CD4-positive, alpha-beta T cell treated with Interleukin-12 subunit alpha and Interleukin-12 subunit beta, for 1 hour (primary cell): ENCODE measurements at places on chromosomes 4 and X.

DNA sequence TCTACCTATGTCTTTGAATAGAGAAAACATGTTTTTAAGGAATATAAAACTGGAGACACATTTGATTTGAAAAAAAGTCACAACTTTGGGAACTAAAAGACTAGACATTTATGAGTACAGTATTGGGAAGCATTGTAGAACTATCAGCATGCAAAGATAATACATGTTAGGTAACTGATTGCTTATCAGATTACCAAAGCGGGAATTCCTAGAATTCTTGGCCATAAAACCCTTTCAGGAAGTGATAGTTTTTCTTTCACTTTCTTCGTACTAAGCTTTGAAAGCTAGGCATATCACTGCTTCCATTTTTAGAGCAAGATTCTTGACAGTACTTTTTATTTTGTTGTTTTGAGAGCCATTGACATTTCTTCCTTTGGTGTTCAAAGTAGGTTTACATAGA lies 646.6 kb upstream of the PITX2 start:
- DNase-seq = no peak

GRCh38 chrX:25204182-25204581 lies 188.4 kb upstream of the ARX start:
- DNase-seq = no peak

DNA sequence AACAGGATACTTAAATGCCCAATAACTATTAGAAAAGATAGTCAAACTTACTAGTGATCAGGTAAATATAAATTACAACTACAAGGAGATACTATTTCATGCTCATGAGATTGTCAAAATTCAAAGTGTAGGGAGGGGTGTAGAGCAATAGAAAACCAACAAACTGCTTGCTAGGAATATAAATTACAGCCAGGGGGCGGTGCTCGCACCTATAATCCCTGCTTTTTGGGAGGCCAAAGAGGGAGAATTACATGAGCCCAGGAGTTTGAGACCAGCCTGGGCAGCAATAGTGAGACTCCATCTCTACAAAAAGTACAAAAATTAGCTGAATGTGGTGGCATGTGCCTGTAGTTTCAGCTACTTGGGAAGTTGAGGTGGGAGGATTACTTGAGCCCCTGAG lies 556.5 kb upstream of the NR3C2 start:
- DNase-seq = no peak

DNA sequence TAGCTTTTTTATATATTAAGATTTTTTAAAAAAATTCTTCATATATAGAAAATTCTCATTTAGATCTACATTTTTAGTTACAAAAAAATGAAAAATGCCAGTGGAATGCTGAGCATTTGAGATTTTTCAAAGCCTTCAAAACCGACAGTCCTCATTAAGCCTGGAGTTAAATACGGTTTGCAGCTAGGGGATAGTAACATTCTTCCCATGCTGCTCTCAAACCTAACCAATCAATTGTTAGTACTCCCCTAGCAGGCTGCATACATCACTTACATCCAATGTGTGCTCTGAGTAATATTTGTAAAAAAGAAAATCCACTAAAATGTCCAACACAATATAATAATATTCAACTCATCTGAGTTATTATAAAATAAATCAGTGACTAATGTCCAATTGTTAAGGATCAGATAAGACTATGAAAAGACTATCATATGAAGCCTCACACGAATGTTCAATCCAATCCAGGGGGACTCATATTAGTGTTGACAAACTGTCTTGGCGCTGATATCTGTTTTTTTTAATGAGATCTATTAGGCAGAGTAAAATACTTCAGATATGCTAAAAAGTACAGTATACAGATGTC lies 227.6 kb upstream of the MAB21L2 start:
- no peak for DNase-seq
